SJSA1 (cell line): ENCODE measurements at places on chromosomes 6 and 20.
A peak's percentile ranks its signal among the peaks of the same experiment; 100 is the strongest.

GRCh38 chr6:149032599-149033405 lies 284.7 kb upstream of the TAB2 start:
- no peaks in the 10 kb centered on the region for H3K36me3 ChIP-seq
- peak; percentile 77 for DNase-seq

GRCh38 chr6:31620586-31621319 lies at the start of gene PRRC2A:
PRRC2A (plus strand) TSS chr6:31620715; CDS start chr6:31622790, 2,075 bp downstream.
- H3K4me3 ChIP-seq: peak within 1 kb of the TSS; percentile 77
- peak within 1 kb of the TSS; percentile 98 for H3K27ac ChIP-seq
- H3K4me1 ChIP-seq: peaks cover 8% of the 10 kb centered on the region
- H3K36me3 ChIP-seq: peaks cover 51% of the 10 kb centered on the region
- no peaks in the 10 kb centered on the region for H3K27me3 ChIP-seq
- DNase-seq: peak; percentile 85

- peak; percentile 89 for DNase-seq
- peak overlapping the region; percentile 96 for H3K27ac ChIP-seq
- H3K4me3 ChIP-seq: no peak overlapping the region
- H3K4me1 ChIP-seq: peaks cover 64% of the 10 kb centered on the region
- H3K27me3 ChIP-seq: no peaks in the 10 kb centered on the region
These were observed 143.4 kb upstream of the PHACTR1 start for GRCh38 chr6:12572896-12573827.

- no peak for DNase-seq
- no peak overlapping the region for H3K4me3 ChIP-seq
- H3K27me3 ChIP-seq: no peaks in the 10 kb centered on the region
- peak overlapping the region; percentile 48 for H3K27ac ChIP-seq
- H3K4me1 ChIP-seq: peaks cover 23% of the 10 kb centered on the region
- no peaks in the 10 kb centered on the region for H3K36me3 ChIP-seq
These were observed 250.6 kb downstream of the SAMD5 start for GRCh38 chr6:147759093-147759492.
